Stimulated activated CD4-positive, alpha-beta T cell treated with anti-CD3 and anti-CD28 coated beads, TNF-alpha, amount 100 ng/mL, for 24 hours (primary cell): ENCODE measurements at places on chromosomes 12 and 14.

- DNase-seq = no peak
Measured at GRCh38 chr12:11763760-11764520, 114.5 kb downstream of the ETV6 start.

- no peak for DNase-seq
Measured at GRCh38 chr12:47799357-47799955, 20.2 kb downstream of the HDAC7 start.

DNA sequence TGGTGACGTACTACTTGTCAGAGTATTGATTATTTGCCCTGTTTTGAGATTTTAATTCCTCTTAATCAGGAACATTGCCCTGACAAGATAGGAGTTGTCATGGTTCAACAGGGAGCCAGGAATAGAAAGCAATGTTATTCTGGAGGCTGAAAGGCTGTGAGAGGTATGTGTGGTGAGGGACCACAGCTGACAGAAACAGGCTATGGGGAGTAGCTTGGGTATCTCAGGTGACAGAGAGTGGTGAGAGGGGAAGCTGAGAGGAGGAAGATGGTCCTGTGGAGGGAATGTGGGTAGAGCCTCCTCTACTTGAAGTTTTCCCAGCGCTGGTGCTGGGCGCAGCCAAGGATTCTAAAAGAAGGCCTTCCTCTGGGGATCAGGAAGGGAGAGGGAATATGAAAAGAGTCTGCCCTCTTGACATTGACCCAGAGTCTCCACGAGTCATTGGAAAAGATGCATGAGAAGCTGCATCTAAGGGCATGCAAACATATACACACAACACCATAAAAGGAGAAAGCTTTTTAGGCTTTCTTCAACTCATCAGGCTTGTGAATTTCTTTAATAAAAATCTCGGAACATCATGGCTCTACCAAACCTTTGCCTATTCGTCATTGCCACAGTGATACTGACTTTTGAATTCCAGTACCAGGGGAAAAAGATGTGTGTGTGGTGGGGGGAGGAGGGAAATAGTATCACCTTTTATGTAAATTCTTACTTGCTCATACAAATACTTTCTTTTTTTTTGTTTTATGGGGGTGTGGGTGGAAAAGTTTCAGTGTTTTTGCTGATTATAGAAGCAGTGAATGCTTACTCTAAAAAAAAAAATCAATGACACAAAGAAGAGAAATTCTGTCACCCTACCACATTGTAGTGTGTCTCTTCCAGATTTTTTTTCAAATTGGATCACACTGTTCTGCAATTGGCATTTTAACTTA is 39.9 kb upstream of the DHRS7 start:
- no peak for DNase-seq

DNA sequence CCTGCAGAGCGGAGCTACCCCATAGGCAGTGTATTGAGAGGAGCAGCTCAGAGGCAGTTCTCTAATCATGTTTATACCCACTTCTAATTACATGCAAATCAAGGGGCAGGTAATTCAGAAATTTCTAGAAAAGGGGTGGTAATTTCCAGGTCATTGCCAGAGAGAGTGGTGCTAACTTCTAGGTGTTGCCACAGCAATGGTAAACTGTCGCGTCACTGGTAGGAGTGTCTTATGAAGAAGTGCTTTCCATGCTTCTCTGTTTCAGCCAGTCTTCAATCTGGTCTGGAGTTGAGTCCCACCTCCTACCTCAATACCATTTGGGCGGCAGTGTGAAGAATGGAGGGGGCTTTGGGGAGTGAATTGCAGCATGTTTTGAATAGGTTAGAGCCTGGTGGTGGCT is 8.5 kb upstream of the AMN1 start:
- DNase-seq = no peak

DNA sequence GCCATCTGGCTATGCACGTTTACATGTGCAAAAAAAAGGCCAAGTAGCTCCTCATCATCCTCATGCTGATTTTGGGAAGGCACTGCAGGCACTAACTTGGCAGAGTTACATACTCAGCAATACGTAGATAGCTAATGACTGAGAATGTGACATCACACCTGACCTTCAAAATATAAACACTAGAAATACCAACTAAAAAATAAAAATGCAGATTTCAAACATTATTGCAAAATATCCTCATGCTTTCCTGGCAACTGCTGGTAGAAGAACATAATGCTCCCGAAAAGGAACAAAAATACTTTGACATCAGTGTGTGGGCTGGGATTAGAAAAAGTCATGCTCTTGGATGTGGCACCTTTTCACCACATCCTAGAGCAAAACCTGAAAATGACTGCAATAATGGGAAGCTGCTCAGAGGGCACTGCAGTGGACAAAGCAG is 153.2 kb upstream of the ABCD2 start:
- DNase-seq = no peak

- DNase-seq = no peak
Measured at GRCh38 chr12:98901189-98901588, 256.1 kb downstream of the APAF1 start.

DNA sequence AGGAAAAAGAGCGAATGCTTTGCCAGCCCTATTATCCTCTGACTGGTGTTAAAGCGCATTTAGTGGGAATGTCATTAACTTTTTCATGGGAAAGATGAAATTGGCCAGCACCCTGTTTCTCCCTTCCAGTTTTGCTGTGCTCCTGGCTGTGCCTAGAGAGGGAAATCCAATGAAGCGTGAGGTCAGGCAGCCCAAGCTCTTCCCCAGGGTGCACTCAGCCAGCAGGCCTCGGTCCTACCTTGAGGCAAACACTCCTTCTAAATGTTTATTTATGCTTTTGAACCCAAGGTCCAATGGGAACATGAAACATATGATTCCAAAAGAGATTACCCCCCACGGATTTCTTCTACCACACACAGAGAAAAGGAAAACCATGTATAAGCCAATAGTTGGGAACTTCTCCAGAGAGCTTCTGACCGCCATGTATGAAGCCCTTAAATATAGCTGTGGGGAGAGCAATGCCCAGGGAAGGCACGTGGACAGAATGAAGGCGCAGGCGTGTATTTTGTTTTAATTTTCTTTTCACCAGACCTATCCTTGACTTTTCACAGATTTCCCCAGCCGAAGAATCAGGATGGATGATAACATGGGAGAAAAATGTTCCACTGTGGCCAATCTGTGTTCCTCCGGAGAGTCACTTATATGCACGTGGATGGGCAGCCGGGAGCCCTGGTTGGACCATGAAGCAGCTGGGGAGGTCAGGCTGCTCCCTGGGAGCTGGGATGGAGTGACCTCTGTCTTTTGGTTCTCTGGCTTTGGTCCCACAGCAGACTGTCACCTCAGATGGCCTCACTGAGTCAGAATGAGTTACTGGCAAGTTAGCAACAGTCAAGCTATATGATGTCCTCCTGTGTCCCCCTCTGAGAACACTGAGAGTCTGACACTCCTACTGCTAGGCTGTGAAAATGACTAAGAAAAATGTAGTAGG is 37.3 kb downstream of the GPR135 start:
- no peak for DNase-seq

GRCh38 chr14:66117600-66117999 is 368.6 kb upstream of the CCDC196 start:
- DNase-seq = no peak

DNA sequence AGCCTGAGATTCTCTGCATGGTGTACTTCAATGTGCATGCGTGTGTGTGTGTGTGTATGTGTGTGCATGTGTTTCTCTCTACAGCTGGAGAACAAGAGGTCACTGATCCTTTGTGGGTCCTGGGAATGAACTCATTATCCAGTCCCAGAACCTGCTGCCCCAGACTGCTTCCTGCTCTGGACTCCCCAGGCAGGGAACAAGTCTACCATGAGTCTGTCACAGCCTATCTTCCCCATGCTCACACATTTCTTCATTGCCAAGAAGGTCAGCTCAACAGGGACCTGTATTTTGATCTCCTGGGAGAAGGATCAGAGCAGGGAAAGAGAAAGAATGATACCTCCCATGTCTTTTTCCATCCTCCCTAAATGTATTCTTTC is 2.9 kb upstream of the AGAP2 start:
- no peak for DNase-seq

GRCh38 chr14:92540472-92541048 is 27.0 kb downstream of the RIN3 start:
- DNase-seq = no peak

- no peak for DNase-seq
Measured at GRCh38 chr12:108724054-108724889, 7.0 kb downstream of the CORO1C start.

DNA sequence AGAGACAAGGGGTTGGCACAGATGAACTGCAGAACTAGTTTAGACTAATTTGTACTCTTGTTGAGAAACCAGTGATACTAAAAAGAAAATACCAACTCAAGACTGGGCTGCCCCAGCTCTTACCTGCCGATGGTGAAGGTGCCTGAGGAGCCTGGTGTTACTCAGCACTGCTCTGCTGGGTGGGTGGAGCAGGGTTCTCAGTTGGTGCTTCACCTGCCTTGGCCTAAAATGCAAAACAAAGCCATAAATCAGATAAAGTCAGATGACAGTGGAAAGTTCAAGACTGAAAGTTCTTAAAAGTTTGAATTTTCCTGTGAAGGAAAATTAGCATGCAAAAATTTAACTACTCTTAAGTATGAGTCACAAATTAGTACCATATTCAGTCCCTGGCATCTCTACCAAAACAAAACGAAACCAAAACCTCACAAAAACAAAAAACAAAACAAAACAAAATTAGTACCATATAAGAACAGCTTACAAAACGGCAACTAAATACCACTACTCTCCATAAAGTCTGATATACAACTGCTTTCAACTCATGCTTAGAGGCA is 21.9 kb downstream of the YBX3 start:
- DNase-seq = peak; percentile 23

DNA sequence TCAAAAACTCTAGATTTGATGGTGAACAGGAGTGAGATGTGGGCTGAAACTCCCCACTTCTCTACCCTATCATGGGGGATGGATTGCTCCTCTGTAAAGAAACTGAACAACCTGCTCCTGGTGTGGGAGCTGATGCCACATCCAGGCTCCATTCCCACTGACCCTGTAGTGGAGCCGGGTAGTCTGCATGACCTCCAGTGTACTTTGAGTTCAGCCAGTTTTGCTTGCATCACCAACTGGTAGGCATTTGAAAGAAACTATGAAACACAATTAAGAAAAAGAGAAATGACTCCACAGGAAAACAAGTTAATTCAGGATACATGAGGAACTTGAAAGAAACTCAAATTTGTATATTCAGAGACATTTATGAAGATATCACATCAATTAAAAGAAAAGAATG is 27.3 kb upstream of the EMP1 start:
- no peak for DNase-seq

DNA sequence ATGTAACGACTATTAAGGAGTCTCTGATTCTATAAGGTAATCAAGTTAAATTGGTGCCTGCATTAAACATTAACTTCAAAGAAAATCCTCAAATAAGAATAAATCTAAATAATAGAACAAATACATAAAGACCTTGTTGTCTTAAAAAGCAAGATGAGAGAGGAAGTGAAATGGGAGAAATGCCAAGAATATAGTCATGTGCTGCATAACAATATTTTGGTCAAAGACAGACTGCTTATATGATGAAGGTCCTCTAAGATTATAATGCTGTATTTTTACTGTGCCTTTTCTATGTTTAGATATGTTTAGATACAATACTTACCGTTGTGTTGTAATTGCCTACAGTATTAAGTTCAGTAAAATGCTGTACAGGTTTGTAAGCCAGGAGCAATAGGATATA is 213.6 kb downstream of the C12orf42 start:
- DNase-seq = no peak

DNA sequence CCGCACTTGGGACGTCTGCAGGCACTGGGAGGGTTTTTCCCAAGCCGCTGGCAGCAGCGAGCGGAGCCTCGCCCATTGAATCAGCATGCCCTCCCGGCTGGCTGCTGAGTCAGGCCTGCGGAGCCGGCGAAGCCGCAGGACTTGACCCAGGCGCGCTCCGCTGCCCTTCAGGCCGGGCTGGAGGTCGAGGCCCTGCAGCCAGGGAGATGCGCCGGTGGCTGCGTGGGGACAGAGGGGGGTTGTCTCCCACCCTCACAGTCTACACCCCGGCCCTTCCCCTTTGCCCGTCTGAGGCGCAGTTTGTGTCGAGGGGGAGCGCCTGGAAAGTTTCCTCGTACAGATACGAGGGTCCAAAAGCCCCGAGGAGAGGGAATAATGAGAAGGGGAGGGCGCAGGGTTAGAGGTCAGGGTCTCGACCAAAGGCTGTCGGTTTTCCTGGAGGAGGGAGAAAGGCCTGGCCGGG is 759 bp upstream of the KLC1 start:
- no peak for DNase-seq

DNA sequence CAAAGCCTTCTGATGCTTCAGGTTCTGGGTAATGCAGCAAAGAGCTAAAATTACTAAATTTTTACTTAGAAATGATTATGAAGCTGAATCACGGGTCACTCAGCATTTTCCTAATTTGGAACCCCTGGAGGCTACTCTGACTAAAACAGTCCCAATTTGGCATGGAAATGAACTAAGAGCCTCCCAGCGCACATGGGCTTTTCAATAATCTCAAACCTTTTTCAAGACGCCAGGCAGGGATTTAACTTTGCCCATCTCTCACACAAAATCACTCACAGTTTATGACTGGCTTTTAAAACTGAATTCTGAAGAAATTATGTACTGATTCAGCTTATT is 68.3 kb downstream of the LLPH start:
- DNase-seq = no peak

GRCh38 chr12:111203446-111203845 is 165.4 kb downstream of the PHETA1 start:
- no peak for DNase-seq

GRCh38 chr14:78950649-78951048 is 780.5 kb downstream of the NRXN3 start:
- no peak for DNase-seq

DNA sequence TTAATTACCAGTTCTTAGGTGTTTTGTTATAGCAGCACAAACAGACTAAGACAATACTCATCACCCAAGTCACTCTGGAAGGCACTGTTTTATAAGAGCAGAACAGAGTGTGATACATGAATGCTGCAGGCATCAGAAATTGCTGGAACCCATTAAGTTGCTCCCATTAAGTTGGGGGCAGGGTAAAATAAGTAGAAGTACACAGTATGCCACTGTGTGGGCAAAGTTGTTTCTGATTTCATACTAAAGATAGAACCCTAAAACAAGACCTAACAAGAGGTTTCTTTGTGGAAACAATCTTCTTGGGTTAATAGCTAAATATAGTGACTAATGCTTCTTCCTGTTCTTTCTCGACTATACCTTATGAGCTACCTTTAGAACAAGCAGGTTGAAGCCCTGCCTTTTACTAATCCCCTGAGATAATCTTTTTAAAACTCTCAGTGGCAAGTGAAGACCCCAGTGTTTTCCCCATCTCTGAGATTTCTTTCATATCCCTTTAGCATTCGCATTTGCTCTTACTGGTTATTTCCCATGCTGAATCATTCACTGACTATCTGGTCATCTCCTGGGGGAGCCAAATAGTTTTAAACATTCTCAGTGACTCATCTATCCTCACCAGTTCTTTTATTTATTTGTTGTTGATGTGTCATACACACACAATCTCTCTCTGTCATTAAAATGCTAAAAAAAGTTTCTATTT is 52.3 kb downstream of the SOCS2 start:
- DNase-seq = no peak

- no peak for DNase-seq
Measured at GRCh38 chr14:104223101-104224041, 85.0 kb downstream of the KIF26A start.

- DNase-seq = no peak
Measured at GRCh38 chr14:56211084-56211483, 92.9 kb downstream of the PELI2 start.
